ENCODE measurements at places on chromosomes 11 and 22. TPM values are rescaled to one million over a fixed set of nuclear protein-coding genes. Genes with fewer than 3 reads are reported as not detected.

QSER1 gene
- 14.9 TPM for total RNA-seq

LMO1 gene
- total RNA-seq = 3.6 TPM

ADAMTS8 gene
- 0.57 TPM for total RNA-seq

MPZL2 gene
- total RNA-seq = 11.4 TPM

LSP1 gene
- total RNA-seq = 22.5 TPM

CSF2RB gene
- 3.1 TPM for total RNA-seq

OR52K2 gene
- total RNA-seq = not detected

OR52H1 gene
- not detected for total RNA-seq

TRIM51 gene
- not detected for total RNA-seq

DNA sequence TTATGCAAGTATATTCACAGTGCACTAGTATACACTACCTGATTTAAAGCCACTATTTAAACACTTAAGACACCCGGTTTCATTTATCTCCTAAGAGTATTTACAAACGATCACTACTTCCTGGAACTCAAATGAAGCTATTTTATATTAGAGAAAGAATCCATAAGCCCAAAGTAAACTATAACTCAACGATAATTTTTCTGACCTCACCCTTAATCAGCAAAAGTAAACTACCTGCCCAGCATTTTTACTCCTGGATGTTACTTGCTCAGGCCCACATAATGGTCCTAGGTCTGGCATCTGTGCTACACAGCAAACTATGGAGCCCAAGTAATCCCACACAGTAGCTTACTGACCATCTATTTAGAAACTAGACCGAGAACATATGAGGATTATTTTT is 33.4 kb downstream of the TSG101 start:
- DNase-seq = no peak

GRCh38 chr11:57429946-57430345 is 3.0 kb upstream of the SLC43A3 start:
- no peak for DNase-seq

DNA sequence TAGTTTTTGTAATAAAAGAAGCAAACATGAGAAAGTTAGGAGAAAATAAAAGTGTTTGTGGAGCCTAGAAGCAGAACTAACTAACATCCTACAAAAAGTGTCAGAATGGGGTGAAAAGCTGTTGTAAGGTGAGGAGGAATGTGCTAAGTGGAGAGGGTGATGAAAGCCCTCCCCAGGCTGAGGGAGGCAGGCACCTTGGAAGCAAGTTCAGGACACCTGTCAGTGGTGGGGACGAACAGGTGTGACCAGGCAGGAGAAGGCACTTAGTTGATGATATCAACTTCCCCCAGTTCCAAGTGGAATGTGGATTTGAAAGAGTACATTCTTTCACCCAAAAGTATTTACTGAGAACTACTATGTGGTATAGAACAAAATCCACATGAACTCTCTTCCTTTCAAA is 18.7 kb upstream of the BMAL1 start:
- DNase-seq = no peak

- DNase-seq = no peak
Observed at GRCh38 chr22:41245917-41246499, 5.3 kb upstream of the CHADL start.

GRCh38 chr11:13595166-13595565 is 73.3 kb upstream of the FAR1 start:
- no peak for DNase-seq

DNA sequence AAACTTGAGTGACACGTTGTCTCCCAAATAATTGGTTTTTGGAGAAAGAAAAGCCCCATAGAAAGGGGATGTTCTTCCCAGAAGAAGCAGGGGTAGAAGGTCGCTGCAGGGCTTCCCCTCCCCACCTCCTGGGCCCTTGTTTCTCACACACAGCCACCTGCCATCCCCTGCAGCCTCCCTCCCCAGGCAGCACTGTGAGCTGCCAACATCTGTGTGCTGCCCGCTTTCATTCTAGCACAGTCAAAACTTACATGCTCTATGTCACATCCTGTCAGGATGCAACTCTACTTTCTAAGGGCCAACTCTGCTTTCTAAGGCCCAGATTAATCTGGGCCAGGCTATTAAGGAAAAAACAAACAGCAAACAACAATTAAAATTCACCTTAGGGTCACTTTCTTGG is 309.4 kb upstream of the ZC3H12C start:
- DNase-seq = no peak

GRCh38 chr11:103948187-103948763 is 88.2 kb upstream of the DDI1 start:
- DNase-seq = no peak

DNA sequence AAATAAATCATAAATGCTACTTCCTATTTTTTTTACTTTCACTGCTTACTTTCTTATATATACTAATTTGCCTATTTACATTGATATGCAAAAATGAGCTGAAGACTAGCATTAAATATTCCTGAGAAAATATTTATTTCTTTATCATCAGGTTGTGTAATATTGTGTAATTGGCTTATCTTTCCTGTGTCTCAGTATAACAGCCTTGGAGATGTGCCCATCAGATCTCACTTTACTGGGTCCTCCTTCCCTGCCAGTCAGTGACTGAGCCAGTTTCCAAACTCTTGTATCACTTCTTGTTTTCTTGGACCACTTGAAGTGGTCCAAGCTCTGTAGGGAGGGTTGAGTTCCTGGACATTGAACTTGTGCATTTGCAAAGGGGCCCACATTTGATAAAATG is 900.0 kb downstream of the LUZP2 start:
- no peak for DNase-seq

DNA sequence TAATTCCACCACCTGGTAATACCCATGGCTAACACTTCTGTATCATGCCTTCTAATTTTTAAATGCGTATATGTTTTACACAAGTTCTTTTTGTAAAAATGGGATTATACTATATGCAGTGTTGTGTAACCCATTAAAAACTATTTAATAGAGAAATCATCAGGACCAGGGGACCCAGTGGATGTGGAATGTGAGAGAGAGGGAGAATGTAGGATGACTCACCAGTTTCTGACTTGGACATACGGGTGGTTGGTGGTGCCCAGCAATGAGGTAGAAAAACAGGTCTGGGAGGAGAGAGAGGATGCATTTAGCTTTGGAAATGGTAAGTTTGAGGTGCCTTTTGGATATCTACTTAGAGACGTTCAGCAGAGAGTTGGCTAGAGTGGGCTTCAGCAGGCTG is 112.0 kb upstream of the TBCEL start:
- no peak for DNase-seq

DNA sequence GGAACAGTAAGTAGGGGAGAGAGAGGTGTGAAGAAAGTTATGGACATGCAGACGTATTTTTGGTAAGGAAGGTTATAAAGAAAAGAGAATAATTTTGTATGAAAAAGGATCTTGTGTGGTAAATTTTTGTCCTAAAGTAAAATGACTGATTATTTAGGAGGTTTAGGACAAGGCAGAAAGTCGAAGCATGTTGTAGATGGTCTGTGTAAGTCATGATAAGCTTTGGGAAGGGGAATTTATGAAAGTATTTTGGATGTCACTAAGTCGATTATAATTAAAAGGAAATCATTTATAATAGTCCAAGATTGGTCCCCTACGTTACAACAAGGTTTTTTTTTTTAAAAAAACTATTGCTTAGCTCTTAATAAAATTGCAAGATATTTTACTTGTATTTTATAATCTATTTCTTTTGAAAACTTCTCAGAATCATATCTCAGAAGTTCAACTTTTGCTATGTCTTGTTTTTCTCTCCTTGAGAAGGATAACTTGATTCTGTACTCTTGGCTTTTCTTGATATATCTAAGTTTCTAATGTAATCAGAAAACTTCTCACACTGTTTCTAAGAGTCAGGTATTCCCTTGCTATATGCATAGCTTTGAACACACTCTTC is 10.9 kb upstream of the CABP2 start:
- DNase-seq = no peak

DNA sequence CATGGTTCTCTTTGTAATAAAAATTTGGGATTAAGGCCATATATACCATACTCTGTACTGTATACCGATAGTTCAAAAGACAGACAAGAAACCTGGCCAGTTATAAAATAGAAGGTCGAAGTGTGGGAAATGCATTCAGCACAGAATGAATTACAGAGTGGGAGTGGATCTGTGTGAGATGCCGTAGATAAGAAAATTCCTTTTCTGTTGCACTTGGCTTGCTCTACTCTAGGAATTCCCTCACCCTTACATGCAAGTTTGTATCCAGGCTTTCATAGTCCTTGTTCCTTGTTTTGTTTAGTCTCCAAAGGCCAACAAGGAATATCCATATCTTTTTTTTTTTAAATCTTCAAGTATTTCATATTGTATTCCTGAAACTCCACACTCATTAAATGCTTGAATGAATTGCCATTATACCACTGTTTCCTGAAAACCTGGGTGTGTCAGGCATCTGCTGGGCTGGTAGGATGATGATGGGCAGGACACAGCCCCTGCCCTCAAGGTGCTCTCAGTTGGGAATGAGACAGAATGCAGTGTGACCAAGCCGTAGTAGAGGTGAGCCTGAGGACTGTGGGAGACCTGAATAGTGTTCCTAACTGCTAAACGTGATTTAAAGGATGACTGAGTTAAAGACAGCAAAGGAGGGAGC is 53.5 kb downstream of the TEAD1 start:
- DNase-seq = no peak

GRCh38 chr11:111335549-111335948 is 37.2 kb downstream of the POU2AF3 start:
- no peak for DNase-seq

DNA sequence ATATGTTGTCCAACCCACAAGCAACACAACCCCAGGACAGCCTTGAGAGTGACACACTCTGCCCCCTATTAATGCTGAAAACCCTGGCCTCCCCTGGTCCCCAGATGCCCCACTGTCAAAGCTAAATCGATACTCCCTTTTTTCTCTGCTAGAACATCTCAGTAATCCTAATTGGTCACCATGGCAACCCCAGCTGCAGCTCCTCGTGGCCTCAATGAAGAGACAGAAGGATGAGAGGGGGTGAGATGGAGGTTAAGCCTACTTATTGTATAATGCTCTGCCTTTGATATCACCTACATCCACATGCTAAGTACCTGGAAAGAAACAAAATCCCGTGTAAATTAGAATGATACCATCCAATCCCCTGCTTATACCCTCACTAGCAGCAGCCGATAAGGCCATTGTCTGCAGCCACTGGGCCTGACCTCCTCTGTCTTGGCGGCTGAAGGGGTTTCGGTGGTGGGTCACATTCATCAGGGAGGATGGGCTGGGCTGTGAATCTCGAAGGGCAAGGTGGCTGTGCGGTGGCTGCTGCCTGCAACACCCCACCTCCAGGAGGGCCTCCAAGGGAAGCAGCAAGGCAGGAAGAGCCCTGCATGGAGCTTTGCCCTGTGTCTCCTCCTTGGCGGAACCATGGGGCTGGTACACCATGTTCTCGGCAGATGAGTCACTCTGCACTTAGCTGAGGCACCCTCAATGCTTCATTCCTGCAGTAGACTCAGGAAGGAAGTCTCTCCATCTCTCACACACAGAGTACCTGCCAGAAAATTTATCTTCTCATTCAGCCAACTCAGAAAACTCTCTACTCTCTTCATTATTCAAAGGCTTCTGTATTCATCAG is 399.5 kb downstream of the BUD13 start:
- no peak for DNase-seq

DNA sequence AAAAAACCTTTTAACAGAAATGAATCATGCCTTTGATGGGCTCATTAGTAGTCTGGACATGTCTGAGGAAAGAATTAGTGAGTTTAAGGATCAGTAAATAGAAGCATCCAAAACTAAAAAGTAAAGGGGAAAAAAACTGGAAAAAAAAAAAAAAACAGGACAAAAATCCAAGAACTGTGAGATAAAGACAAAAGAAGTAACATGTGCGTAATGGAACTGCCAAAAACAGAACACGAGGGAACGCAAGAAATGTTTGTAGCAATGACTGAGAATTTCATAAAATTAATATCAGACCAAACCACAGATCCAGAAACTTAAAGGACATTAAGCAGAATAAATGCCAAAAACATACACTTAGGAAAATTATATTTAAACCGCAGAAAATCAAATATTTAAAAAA is 77.4 kb downstream of the MS4A13 start:
- no peak for DNase-seq

DNA sequence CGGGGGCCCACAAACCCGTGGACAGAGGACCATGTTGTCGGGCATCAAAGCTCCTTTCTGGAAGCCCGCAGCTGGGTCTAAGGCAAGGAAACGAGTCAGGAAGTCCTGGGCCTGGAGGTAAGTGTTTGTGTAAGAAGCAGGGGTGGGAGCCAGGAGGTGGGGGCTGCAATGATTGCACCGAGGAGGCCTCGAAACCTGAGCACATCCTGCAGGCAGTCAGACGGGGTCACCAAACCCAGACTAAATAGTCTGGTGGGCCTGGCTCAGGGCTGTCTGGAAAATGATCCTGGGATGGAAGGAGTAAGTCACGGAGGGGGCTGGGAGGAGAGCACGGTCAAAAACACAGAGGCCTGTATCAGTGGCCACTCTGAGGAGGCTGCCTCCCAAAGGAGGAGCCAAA is 539.2 kb downstream of the MN1 start:
- no peak for DNase-seq

DNA sequence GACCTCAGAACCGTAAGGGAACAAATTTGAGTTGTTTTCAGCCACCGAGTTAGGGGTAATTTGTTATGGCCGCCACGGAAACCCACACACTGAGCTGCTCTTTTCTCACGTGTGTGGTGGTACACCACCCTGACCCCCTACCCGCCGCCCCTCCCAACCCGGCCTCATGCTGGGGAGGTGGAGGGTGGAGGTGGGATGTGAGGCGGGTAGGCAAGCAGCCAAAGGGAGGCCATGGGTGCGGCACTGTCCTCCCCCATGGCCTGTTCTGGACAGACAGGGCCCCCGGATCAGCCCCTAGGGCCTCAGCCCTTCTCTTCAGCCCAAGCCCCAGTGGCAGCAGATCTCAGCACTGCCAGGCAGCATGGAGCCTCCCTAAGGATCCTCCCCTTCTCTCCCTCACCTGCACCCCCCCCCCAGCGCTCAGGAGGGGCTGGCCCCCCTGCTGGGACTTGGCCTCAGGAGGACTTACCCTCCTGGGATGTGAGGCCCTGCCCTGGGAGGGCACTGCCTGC is 7.9 kb downstream of the PRR5 start:
- no peak for DNase-seq

- DNase-seq = no peak
Observed at GRCh38 chr11:34501949-34502348, 11.6 kb downstream of the ELF5 start.

- DNase-seq = no peak
Observed at GRCh38 chr11:118744046-118744445, 46.9 kb downstream of the DDX6 start.

DNA sequence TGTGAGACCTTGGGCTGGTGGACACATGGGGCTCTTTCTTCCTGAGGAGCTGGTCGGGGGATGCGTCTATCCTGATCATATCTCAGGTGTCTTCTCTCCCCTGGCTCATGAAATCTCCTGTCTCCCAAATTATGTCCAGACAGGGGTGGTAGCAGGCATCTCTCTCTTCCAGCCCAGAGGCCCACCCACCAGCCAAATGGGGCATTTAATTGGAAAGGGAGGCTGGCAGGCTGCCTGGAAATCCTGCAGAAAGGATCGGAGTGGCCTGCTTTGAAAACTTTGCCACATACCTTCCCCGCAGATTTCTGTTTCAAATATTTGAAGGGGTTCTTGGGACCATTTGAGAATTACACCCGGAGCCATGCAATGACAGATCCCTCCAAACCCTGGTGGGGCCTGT is 37.4 kb downstream of the SMIM38 start:
- no peak for DNase-seq

GRCh38 chr22:48921411-48921903 is 906.2 kb downstream of the BRD1 start:
- no peak for DNase-seq

GRCh38 chr22:20424568-20424931 is 13.1 kb downstream of the SCARF2 start:
- no peak for DNase-seq

GRCh38 chr11:110909336-110909735 is 197.1 kb upstream of the ARHGAP20 start:
- DNase-seq = no peak

Data from Right ventricle myocardium inferior (tissue), 1 donor.